Vagina (tissue), 2 donors: ENCODE measurements at places on chromosomes 11 and 22. TPM values are rescaled to one million over a fixed set of nuclear protein-coding genes. Genes with fewer than 3 reads are reported as not detected.

GRCh38 chr11:117883063-117883462 is 6.6 kb upstream of the FXYD6 start:
- no peak for DNase-seq

GRCh38 chr11:4480577-4481239 is 1.7 kb upstream of the OR52K1 start:
- no peak for DNase-seq

PTH gene
- total RNA-seq: not detected

OR51E2 gene
- total RNA-seq: 0.98 TPM
